ENCODE measurements at places on chromosomes 5 and 9.

- DNase-seq, result no peak
These were observed 4.3 kb downstream of the RPL12 start for GRCh38 chr9:127446713-127447415.

DNA sequence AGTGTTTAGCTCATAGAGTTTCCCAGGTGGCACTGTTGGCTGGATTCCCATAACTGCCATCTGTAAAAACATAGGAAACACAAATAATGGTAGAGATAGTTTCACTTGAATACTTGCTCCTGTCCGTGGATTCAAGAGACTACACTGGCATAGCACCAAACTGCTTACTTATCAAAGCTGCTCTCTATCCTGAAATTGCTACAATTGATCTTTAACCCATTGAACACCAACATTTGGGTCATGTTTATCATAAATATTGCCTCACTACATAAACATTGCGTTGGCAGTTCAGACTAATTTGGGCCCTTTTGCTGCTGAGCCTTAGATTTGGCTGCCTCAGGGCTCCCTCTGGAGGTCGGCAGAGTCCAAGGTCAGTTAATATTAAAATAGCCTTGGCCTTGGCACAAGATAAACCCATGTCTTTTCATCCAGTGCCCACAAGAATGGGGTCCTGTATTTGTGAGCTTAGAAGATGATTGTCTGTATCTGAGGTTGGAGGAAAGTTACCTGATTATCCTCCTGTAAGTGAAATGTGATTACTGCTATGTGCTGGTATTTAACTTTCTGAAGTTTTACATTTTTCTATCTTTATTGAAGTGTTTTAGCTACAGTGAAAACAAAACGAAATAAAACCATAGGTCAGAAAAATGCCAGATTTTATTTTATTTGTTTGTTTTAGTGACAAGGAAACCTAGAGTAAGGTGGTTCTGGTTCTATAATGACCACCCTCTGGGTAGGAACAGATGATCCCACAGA, 4.0 kb upstream of the RANBP3L start:
- peak; percentile 51 for DNase-seq

GRCh38 chr9:5146241-5146640, 39.2 kb downstream of the INSL6 start:
- no peak for DNase-seq

GRCh38 chr9:134489621-134490408, 151.8 kb upstream of the COL5A1 start:
- no peak for DNase-seq

DNA sequence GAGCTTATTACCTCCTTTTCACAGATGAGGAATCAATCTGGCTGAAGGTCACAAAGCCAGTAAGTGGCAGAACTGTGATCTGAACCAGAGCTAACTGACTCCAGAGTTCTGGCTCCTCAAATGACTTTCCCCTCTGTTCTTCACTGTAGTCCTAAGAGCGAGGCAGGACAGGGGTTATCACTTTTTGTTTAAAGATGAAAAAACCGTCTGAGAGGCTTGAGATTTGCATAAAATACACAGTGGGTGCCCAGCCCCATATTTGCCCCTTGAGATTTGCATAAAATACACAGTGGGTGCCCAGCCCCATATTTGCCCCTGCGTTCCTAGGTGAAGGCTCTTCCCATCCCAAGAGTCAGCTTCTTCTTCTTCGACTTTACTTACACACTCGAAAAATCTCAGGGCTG, 667 bp downstream of the FBXO10 start:
- no peak for DNase-seq

DNA sequence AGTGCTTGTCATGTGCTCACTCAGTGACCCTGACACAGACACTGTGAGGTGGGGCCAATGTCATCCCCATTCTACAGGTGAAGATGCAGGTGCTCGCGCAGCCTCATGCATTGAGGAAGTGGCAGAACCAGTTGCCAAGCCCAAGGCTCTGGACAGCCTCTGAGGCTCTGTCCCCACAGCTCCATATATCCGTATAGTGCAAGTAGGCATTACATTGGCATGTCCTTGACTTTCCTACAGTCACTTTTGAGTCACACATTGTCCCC, 58.8 kb upstream of the ANGPTL2 start:
- DNase-seq, result no peak

- no peak for DNase-seq
These were observed 17.0 kb upstream of the RNF20 start for GRCh38 chr9:101516655-101517054.

- no peak for DNase-seq
These were observed 91.6 kb downstream of the NPR3 start for GRCh38 chr5:32802764-32803163.

DNA sequence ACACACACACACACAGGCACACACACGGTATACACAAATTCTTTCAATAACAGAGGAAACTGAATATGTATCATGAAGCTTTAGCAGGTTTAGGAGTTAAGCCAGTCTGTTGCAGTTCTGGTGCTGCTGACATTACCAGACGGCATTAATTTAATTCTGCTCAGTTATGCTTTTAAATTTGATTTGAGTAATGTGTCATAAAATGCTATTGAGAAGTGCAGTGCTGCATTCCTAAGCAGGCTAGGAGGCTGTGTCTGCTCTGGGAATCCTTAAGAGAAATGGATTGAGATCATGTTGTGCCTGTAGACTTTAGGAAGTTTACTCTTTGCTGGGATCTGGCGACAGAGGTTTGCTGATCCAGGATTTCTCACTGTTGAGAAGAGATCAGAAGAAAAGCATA, 733.8 kb downstream of the BRINP1 start:
- DNase-seq, result no peak

GRCh38 chr5:39765366-39765765, 340.6 kb upstream of the DAB2 start:
- DNase-seq, result no peak

- no peak for DNase-seq
These were observed 49.9 kb downstream of the IRX2 start for GRCh38 chr5:2701592-2701991.

DNA sequence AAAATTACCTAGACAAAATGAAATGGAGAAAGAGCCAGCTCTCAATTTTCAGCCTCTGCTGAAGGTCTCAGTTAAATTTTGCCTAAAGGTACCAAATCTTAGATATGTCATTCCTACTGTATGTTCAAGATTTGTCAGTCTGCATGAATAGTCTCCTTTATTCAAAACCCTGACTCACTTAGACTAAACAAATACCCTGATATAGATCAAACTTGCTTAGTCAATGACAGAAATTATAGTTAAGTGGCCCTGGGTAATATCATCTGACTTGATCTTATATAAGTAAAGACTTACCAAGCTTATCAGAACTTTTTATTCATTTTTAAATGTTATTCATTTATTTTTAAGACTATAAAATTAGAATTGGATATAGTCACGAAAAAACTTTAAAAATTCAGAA, 12.2 kb downstream of the MEGF9 start:
- DNase-seq, result peak; percentile 68

- DNase-seq, result no peak
These were observed 281.6 kb downstream of the PTPRD start for GRCh38 chr9:10331157-10331556.

DNA sequence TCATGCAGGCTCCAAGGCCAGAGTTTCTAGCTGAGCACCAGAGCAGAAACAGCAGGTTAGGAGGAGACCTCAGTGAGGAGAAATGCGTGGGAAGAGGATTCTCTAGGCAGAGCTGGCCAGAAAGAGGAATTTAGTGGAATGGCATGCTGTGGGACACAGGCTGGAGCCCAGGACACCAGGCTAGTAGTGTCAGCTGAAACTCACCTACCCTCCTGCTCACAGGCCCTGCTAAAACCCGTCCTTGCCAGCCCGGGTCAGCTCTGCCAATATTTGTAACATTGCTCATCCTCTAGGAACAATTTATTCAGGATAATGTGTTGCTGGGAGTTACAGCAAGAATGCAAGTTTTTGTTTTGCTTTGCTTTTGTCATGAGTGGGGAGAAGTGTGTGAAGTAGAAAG, 40.2 kb upstream of the AGXT2 start:
- no peak for DNase-seq

DNA sequence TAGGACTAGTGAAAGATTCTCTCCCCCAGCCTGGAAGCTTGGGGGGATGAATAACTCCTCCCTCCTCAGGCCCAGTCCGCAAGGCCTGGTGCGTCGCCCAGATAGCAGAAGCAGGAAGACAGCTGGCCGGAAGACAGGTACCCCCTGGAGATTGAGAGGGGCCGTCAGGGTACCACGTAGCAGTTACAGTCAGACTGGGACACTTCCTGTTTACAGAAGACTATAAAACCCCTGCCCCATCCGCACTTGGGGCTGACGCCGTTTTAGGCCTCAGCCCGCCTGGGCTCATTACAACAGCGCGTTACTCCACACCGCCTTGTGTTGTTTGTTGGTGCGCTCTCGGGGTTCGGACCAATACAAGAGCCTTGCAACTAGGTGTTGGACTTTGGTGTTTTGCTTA, 15.4 kb downstream of the SEMA6A start:
- DNase-seq, result no peak

DNA sequence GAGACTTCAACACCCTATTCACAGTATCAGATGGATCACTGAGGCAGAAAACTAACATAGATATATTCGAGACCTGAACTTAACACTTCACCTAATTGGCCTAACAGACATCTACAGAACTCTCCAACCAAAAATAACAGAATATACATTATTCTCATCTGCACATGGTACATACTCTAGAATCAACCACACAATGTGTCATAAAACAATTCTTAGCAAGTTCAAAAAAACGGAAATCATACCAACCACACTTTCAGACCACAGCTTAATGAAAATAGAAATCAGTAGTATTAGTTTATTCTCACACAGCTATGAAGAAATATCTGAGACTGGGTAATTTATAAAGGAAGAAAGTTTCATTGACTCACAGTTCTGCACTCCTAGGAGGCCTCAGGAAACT, 387.9 kb downstream of the DEPDC1B start:
- DNase-seq, result no peak

DNA sequence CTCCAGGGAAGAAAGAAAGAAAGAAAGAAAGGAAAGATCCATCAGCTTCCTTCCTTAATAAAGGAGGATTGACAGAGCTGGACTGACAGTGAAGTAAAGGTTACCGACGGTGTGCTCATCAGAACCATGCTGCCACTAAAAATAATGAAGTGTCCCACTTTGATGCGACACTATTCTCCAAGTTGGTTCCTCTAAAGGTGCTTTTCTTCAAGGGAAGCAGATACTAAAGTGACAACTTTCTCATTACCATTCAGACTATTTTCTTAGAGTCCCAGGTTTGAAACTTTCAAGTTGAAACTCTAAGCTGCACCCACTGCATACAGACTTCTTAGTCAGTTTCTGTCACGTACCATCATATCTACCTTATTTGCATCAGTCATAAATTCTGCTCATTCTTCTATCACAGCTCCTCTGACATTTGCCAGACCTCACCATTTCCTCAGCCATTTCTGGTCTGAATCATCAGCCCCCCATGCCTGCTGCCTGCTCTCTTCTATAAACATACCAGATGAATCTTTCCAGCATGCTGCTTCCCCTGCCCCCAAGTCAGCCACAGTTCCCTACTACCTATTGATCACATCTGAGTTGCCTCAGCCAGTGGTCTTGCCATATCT, 177.6 kb downstream of the DEPDC1B start:
- DNase-seq, result no peak

DNA sequence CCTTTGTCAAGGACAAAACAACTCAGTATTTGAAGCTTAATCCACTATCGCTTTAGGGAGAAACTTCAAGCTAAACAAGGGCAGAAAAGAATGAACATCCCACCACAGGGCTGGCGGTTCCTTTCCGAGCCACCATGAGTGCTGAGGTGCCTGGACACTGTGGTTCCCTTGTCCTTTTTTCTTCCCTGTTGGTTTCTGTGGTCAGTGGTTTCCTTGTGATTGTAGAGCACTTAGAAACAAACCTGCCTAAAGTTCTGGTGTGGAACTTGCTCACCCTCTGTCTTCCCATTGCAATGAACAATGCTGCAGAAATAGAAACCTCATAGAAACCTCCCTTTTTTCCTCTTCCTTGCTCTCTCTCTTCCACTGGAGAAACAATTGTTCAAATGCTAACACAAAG, 79.3 kb upstream of the TBC1D2 start:
- no peak for DNase-seq

DNA sequence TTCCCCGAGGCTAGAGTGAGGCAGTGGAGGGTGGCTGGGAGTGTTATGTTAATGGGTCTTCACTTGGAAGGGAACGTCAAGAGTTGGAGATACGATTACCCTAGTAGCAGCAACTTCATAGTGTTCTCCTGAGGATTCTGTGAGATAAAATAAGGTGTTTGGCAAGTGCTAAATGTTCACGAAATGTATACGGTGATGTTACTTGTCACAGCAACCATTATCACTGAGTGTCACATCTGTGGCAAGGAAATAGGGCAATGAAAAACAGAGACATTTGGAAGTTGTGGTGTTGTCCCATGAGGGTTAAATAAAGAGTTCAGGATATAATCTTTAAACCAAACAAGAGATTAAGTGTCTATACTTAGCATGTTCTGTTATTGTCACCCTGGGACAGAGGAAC, 183.3 kb downstream of the ALDH1A1 start:
- DNase-seq, result no peak

DNA sequence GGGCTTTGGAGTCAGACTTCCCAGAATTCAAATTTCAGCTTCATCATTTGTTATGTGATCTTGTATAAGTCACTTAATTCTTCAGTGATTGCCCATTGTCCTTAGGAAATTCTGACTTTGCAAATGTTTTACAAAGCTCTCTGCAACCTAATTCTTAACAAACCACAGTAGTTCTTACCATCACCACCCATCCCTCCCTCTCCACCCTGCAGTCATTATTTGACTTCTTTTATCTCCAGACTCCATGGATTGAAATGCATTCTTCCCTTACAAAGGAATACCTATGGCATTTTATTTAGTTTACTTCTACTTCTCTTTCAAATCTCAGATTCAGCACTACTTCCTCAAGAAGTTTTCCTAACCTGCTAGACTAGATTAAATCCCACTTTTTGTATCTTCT, 23.1 kb downstream of the SHLD3 start:
- no peak for DNase-seq

GRCh38 chr5:60806591-60807243, 37.4 kb downstream of the ELOVL7 start:
- DNase-seq, result no peak

DNA sequence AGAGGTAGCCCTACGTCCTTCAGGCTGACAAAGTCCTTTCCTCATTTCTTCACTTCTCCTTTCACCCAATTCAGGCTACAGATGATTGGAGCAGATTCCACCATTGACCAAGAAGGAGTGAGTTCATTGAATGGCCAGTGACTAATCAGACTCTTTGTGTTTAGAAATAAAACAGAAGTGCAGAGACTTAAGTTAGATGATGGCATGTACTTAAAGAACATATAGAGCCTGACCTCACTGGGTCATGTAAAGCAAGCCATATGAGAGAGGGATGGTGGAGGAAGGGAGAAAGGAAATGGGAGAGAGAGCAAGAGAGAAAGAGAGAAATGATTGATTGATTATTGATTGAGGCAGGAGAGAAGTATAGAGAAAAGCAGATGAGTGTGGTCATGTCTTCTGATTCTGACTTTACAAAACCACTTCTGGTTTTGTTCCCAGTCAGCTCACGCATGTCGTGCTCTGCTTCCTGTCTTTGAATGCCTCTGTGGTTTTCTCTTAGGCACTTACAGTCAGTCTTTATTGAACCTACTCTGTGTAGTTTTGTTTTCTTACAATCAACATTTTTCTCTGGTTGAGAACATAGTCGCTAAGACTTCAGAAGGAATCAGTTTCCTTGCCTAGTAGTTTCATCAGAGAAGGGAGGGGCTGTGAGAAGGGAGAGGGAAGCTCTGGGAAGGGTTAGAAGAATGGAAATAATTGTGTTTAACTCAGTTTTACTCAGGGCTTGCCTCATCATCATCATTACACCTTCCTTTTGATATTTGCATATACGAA, 149.2 kb upstream of the KLF9 start:
- DNase-seq, result peak; percentile 25

GRCh38 chr5:77775790-77776553, at the start of gene TBCA:
TSS of gene TBCA (minus strand) at chr5:77776339. CDS start at chr5:77776257, 82 bp downstream.
- DNase-seq, result peak; percentile 73

GRCh38 chr9:88183798-88184495, 45.7 kb upstream of the SPATA31C2 start:
- no peak for DNase-seq

Measured in bronchial epithelial cell (primary cell).